ENCODE measurements at places on chromosomes 16 and 17. TPM values are rescaled to one million over a fixed set of nuclear protein-coding genes. Genes with fewer than 3 reads are reported as not detected.

Gene CCL1
- not detected for total RNA-seq

Gene GPR179
- 0.03 TPM for total RNA-seq

Gene LGALS3BP
- 305 TPM for total RNA-seq

Gene ZKSCAN2
- total RNA-seq = 7.6 TPM

Gene ABCA9
- total RNA-seq = 6.6 TPM

Measured in hepatocyte (in vitro differentiated cells).